ENCODE measurements at places on chromosomes 7 and 10. TPM values are rescaled to one million over a fixed set of nuclear protein-coding genes. Genes with fewer than 3 reads are reported as not detected.

- no peak overlapping the region for H3K4me3 ChIP-seq
- no peaks in the 10 kb centered on the region for H3K27me3 ChIP-seq
- no peak for DNase-seq
- no peaks in the 10 kb centered on the region for H3K36me3 ChIP-seq
- no peaks in the 10 kb centered on the region for H3K4me1 ChIP-seq
Measured at GRCh38 chr10:126686268-126686667, 15.8 kb upstream of the C10orf90 start.

DNA sequence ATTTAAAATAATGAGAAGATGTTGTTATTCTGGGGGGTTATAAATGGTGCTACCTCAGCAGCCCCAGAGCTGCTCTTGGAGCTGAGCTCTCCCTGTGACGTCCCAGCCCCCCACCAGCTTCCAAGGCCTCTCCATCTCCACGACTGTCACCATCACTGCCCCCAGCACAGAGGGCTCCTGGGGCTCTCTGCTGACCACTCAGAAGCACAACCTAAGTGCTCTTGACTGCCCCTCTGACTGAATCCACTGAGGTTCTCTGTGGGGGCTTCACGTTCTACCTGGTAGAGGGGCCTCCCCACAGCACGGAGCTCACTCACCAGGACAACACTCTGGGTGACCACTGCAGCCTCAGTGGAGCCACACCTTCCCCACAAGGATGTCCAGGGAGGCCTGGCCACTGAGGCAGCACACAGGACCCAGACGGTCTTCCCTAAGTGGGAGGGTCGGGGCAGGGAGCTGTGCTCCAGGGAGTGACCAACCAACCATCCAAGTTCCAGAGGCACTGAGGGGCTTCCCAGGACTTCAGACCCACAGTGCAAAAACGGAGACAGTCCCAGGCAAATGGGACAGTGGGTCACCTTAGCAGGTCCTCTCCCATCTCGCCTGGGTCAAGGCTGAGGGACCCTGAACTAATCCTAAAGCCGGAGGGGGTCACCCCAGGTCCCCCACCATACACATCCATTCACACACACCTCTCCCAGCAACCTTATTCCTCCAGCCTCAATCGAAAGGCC, 121.0 kb upstream of the PPP2R2D start:
- H3K36me3 ChIP-seq = peaks cover 3% of the 10 kb centered on the region
- no peaks in the 10 kb centered on the region for H3K27me3 ChIP-seq
- DNase-seq = no peak
- no peak overlapping the region for H3K27ac ChIP-seq
- no peaks in the 10 kb centered on the region for H3K4me1 ChIP-seq

DNA sequence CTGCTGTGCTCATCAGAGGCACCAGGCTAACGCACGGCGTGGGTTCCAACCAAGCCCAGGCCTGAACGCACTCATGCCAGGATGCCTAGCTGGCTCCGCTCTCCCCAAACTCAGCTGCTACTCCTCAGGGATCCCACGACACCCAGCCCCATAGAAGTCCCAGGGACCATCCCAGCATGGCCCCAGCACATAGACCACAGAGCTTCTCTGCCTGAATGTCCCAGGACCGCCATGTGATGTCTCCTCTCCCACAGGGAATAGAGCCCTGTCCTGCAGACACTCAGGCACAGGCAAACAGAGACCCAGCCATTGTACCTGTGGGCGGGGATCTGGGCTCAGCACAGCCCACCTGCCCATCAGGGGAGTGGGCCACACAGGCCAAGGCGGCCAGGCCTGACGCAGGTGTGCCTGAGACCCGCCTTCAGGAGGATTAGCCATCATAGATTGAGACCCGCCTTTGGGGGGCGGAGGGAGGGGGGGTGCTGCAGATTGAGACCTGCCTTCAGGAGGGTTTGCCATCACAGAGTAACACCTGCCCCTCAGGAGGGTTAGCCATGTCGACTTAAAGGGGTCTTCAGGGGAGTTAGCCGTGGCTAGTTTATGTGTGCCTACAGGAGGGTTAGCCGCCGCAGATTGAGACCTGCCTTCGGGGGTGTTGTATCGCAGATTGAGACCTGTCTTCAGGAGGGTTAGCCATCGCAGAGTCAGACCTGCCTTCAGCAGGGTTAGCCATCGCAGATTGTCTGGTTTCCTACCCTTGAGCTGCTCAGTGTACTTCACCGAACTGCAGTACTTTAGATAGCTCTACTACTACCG, 29.0 kb downstream of the RASGEF1A start:
- H3K4me3 ChIP-seq = no peak overlapping the region
- H3K27ac ChIP-seq = no peak overlapping the region
- DNase-seq = peak; percentile 16
- no peaks in the 10 kb centered on the region for H3K36me3 ChIP-seq
- no peaks in the 10 kb centered on the region for H3K4me1 ChIP-seq

DNA sequence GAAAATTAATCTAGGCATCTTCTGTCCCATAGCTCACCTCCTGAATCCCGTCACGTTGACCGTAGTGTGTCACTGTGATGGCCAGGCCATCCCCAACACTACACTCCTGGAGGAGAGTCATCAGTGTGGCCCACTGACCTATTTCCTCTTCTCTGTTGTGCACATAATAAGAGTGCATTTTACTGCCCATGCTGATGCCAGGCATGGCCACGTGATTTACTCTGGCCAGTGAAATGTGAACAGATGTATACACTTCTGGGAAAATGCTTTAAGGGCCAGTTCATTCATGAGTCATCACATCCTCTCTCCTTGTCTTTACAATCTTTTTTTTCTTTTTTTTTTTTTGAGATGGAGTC, 101.9 kb upstream of the PIP4K2A start:
- H3K4me3 ChIP-seq = no peak overlapping the region
- no peak for DNase-seq

GRCh38 chr7:92987538-92987937, 130.2 kb downstream of the SAMD9 start:
- H3K4me1 ChIP-seq = peaks cover 26% of the 10 kb centered on the region
- no peak overlapping the region for H3K4me3 ChIP-seq
- peak overlapping the region; percentile 26 for H3K27ac ChIP-seq
- no peaks in the 10 kb centered on the region for H3K36me3 ChIP-seq

DNA sequence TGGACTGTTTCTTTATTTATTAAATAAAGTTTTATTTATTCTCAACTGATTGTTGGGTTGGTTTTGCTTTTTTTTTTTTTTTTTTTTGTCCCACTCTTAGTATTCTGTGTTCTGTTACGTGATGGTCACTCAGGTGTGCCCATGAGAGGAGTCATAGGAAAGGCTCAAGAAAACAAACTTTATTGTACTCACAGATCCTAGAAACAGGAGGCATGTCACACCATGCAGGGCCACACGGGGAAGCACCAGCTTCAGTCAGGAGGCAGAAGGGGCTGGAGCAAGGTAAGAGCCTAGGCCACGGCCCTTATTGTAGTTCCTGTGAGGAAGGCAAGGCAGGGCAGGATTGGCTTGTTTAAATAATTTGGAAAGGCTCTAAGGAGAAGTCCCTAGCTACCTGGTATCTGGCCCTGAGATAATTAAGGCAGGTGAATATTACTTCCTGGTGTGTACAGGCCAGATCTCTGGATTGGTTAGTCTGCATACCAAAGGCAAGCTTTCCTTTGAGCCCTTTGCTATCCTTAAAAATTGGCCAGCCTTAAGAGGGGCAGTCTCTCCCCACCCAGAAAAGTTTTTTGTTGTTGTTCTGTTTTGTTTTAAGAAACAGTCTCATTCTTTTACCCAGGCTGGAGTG, 8.3 kb downstream of the ATOH7 start:
- H3K4me3 ChIP-seq = no peak overlapping the region
- no peaks in the 10 kb centered on the region for H3K36me3 ChIP-seq
- no peaks in the 10 kb centered on the region for H3K4me1 ChIP-seq
- no peak overlapping the region for H3K27ac ChIP-seq

DNA sequence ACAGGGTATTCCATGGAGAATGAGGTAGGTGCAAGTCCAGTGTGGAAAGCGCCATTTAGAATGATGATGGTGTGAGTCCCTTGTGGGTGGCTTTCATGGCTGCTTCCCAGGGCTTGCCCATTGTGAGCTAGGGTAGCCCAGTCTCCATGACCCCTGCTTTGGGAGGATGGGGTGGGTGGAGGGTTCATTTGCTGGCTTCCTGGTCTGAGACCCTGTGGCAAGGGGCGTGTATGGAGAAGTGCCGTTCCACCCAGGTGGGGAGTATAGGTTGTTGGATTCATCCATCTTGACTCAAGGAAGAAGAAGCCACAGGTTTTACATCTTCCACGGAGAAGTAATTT, 27.7 kb downstream of the CCM2 start:
- H3K4me3 ChIP-seq = no peak overlapping the region
- no peaks in the 10 kb centered on the region for H3K27me3 ChIP-seq
- no peak overlapping the region for H3K27ac ChIP-seq
- H3K36me3 ChIP-seq = peaks cover 28% of the 10 kb centered on the region

GRCh38 chr10:64637939-64638338, 1116.7 kb downstream of the REEP3 start:
- no peak overlapping the region for H3K4me3 ChIP-seq
- no peaks in the 10 kb centered on the region for H3K4me1 ChIP-seq
- no peak for DNase-seq
- no peaks in the 10 kb centered on the region for H3K27me3 ChIP-seq
- H3K36me3 ChIP-seq = no peaks in the 10 kb centered on the region

GRCh38 chr7:23712368-23713284, 2.6 kb downstream of the STK31 start:
- H3K27me3 ChIP-seq = no peaks in the 10 kb centered on the region
- no peaks in the 10 kb centered on the region for H3K36me3 ChIP-seq
- H3K4me3 ChIP-seq = no peak overlapping the region
- H3K27ac ChIP-seq = no peak overlapping the region

- peaks cover 6% of the 10 kb centered on the region for H3K27me3 ChIP-seq
- H3K27ac ChIP-seq = peak overlapping the region; percentile 97
- peaks cover 2% of the 10 kb centered on the region for H3K4me1 ChIP-seq
- DNase-seq = no peak
- peaks cover 6% of the 10 kb centered on the region for H3K36me3 ChIP-seq
- peak overlapping the region; percentile 90 for H3K4me3 ChIP-seq
Measured at GRCh38 chr7:144834641-144835144, 1.2 kb downstream of the TPK1 start.

DNA sequence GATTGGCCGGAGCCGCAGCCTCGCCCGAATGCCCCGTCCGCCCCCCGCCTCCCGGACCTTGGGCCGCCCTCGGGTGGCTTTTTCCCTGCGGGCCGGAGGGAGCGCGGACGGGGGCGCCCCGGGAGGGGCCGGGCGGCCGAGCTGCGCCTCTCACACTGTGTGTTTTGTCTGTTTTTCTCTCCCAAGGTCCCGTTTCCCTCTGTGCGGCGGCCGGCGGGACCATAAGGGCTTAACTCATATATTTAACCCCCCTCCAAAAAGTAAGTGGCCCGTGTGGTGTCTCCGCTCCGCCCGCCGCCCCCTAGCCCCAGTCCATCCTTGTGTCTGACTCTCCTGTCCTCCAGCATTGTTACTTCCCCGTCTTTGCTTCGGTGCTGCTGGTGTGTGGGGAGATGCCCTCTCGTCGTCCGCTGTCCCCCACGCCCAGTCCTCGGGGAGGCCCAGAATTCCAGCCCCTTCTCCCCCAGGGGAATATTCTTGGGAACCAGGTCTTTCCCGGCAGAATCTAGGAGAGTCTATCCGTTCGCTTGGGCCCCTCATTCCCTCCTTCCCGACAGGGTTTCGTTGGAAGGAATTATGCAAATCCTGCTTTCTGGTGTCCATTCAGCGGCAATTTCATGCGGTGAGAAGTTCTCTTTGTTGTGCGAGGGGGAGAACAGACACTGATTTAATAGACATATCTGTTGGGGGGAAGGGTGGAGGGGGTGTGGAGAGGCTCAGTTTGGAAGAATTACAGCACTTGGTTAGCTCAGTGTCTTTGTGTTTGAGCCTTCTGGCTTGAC, 1.3 kb downstream of the LCOR start:
- peaks cover 47% of the 10 kb centered on the region for H3K4me1 ChIP-seq
- peak; percentile 61 for DNase-seq
- peaks cover 7% of the 10 kb centered on the region for H3K36me3 ChIP-seq
- H3K27me3 ChIP-seq = no peaks in the 10 kb centered on the region
- peak overlapping the region; percentile 99 for H3K27ac ChIP-seq
- peak overlapping the region; percentile 98 for H3K4me3 ChIP-seq

DNA sequence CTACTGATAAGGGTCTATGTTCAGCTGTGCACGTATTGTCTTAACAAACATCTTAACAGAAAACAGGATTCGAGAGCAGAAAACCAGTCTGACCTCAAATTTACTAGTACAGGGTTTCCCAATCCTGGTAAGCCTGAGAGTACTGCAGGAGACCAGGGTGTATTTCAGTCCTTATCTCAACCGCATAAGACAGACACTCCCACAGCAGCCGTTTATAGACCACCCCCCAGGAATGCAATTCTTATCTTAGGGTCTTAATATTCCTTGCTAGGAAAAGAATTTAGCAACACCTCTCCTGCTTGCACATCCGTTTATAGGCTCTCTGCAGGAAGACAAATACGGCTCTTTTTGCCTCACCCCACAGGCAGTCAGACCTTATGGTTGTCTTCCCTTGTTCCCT, 277.3 kb downstream of the SDK1 start:
- no peak overlapping the region for H3K27ac ChIP-seq
- no peak for DNase-seq
- H3K4me3 ChIP-seq = no peak overlapping the region
- no peaks in the 10 kb centered on the region for H3K4me1 ChIP-seq

DNA sequence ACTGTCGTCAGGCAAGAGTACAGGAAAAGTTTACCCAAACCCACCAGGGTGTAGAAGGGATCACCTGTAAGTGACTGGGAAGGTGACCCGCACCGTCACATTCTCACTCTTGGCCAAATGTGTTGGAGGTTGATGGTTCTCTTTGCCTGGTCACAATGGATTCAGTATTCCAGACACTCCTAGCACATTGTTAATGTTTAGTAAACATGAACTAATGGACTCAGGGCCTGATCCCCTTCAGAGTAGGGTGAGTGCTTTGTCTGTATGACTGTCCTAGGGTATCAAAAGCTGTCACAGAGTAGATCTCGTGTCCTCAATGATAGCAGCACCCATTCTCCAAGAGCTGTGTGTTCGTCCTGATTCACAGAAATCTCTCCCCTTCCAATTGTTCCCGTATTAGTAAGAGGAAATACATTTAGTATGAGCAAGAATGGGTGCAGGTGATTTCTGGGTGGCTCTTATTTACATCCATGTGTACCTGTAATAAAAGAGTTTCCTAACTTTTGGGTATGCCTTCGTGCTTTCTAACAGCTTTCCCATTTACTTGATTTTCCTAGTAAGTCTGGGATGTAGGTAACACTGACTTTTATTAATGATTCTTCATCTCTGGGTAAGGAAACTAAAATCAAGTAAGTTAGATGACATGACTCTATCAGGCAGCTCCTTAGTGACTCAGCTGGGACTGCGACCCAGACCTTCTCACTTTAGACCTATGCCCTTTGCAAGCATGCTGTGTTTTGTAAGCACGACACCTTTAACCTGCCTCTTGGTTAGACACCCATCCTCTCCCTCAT, 4.7 kb downstream of the EEPD1 start:
- H3K36me3 ChIP-seq = peaks cover 5% of the 10 kb centered on the region
- H3K4me3 ChIP-seq = peak overlapping the region; percentile 79
- no peak for DNase-seq
- peaks cover 53% of the 10 kb centered on the region for H3K4me1 ChIP-seq

CALHM1 gene
- not detected for total RNA-seq

ZEB1 gene
- total RNA-seq = 20.0 TPM

PRSS2 gene
- not detected for total RNA-seq

SFMBT2 gene
- 2.0 TPM for total RNA-seq

CCDC172 gene
- not detected for total RNA-seq

NOC3L gene
- total RNA-seq = 25.5 TPM

ACSM6 gene
- not detected for total RNA-seq

SPDYE1 gene
- not detected for total RNA-seq

FAM131B gene
- total RNA-seq = 6.1 TPM

Data from mesothelial cell of epicardium (in vitro differentiated cells).